ENCODE measurements at places on chromosomes 12 and 14.

DNA sequence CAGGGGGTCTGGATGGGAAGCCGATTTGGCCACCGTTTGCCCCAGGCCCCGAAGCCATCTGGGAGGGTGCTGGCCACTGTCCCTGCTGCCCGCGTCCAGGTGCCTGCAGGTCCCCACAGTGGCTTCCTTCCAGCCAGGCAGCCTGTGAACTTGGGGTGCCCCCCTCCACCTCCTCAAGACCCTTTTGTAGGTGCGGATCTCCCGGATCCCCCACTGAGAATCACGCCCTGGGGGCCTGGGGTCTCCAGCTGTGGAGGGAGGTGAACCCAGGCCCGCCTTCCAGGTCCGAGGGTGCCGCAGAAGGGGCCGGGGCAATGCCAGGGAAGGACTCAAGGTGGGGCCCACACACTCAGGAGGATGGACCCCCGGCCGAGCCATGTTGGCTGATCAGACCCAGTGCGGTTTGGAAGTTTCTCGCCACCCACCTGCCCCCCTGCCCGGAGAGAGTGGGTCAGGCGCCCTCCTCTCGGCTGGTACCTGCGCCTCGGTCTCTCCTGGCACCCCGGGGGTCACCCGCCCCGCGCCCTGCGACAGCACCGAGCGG lies 1.7 kb downstream of the MMP17 start:
- no peak for DNase-seq

DNA sequence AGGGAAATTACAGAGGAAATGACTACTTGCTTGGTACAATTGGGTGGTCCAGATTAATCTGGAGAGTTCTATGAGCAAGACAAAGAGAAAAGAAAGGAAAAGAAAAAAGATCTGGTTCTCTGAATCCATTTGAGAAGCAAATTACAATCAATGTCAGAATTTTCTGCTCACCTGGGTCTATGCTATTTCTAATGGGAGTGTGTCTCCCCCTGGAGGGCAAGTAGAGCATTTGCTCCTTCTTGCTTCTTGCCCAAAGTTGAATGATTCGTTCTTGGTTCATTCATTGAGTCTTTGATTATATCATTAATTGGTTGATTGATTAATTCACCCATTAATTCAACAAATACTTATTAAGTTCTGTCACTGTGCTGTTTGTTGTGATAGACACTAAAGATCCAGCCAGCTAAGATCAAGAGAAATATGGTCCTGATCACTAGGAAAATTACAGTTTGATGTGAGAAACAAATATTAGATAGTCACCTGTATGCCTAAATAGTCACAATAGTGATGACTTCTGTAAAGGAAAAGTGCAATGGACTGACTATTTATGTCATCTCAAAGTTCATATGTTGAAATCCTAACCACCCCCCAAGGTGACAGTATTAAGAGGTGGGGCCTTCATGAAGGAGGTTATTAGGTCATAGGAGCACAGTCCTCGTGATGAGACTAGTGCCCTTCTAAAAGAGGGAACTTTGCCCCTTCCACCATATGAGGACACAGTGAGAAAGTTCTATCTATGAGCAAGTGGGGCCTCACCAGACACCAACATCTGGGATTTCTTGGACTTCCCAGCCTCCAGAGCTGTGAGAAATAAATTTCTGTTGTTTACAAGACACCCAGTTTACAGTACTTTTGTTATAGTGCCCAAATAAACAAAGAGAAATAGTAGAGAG lies 8.0 kb upstream of the ASB8 start:
- DNase-seq, result peak; percentile 52

DNA sequence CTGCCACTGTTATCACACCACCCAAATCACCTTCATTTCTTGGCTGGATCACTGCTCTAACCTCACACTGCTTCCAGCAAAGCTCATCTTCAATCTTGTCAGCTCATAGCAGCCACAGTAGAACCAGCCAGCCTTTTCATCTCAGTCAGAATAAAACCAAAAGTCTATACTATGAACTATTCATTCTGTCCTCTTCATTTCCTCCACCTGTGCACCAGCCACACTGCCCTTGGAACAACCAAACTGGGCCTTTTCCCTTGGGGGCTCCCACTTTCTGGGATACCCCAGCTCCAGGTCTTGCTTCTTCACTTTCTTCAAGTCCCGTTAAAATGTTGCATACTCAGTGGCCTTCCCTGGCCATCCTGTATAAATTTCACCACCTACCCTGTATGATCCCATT lies 234.4 kb upstream of the DAAM1 start:
- DNase-seq, result no peak

- DNase-seq, result no peak
Observed at GRCh38 chr12:77151030-77151429, 85.7 kb upstream of the E2F7 start.

- no peak for DNase-seq
Observed at GRCh38 chr12:27905285-27906126, 67.0 kb downstream of the PTHLH start.

DNA sequence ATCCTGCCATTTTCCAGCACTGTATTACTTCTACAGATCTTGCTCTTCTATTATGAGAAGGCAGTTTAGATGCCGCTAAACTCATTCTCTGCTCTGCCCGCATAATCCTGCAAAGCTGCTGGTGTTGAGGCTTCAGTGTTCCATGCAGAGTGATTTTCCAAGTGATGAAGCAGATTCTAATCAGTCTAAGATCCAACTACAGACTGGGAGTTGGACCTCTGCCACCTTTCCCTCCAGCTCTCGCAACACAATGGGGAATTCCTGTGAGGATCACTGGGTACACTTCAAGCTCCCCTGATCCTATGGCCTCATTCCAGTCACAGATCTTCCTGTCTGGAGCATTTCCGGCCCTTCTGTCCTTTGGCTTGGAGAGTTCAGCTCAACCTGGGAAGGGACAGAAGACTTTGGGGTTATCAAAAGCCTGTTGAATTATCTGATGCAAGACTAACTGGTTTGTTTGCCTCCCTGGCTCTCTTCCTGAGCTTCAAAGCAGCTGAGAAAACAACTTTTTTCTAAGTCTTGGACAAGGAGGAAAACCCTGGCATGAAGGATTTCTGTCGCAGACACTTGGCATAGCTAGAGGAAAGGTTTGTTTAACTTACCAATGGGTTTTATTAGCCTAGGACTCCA lies 333.9 kb downstream of the ZFP36L1 start:
- DNase-seq, result peak; percentile 85

DNA sequence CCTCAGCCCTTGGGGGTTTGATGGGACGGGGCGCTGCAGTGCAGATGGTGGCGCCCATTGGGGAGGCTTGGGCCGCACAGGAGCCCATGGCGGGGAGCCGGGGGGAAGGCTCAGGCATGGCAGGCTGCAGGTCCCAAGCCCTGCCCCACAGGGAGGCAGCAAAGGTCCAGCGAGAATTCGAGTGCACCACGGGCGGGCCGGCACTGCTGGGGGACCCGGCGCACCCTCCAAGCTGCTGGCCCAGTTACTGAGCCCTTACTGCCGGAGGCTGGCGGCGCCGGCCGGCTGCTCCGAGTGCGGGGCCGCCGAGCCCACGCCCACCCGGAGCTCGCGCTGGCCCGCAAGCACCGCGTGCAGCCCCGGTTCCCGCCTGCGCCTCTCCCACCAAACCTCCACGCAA lies 34.1 kb upstream of the NUBPL start:
- no peak for DNase-seq

GRCh38 chr14:88551094-88551870 lies 3.5 kb downstream of the PTPN21 start:
- peak; percentile 86 for DNase-seq

- DNase-seq, result no peak
Observed at GRCh38 chr12:132695431-132695830, 8.0 kb downstream of the PXMP2 start.

- DNase-seq, result no peak
Observed at GRCh38 chr14:88592031-88592430, 29.2 kb downstream of the ZC3H14 start.

- DNase-seq, result peak; percentile 73
Observed at GRCh38 chr12:76863005-76863670, 15.7 kb downstream of the CSRP2 start.

GRCh38 chr12:24361877-24362580 lies 412.6 kb upstream of the SOX5 start:
- DNase-seq, result no peak

- peak; percentile 44 for DNase-seq
Observed at GRCh38 chr12:81208187-81208911, 130.5 kb downstream of the ACSS3 start.

GRCh38 chr14:34946699-34947098 lies 36.1 kb upstream of the SRP54 start:
- DNase-seq, result no peak

DNA sequence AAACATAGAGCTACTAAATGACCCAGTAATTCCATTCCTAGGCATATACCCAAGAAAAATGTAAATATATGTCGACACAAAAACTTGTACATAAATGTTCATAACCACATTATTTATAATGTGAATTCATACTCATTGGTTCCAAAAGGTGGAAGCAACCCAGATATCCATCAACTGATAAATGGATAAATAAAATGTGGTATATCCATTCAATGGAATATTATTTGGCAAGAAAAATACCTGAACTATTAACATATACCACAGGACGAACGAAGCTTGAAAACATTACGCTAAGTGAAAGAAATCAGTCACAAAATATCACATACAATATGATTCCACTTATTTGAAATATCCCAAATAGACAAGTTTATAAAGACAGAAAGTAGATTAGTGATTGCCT lies 99.0 kb upstream of the SOX5 start:
- DNase-seq, result no peak

DNA sequence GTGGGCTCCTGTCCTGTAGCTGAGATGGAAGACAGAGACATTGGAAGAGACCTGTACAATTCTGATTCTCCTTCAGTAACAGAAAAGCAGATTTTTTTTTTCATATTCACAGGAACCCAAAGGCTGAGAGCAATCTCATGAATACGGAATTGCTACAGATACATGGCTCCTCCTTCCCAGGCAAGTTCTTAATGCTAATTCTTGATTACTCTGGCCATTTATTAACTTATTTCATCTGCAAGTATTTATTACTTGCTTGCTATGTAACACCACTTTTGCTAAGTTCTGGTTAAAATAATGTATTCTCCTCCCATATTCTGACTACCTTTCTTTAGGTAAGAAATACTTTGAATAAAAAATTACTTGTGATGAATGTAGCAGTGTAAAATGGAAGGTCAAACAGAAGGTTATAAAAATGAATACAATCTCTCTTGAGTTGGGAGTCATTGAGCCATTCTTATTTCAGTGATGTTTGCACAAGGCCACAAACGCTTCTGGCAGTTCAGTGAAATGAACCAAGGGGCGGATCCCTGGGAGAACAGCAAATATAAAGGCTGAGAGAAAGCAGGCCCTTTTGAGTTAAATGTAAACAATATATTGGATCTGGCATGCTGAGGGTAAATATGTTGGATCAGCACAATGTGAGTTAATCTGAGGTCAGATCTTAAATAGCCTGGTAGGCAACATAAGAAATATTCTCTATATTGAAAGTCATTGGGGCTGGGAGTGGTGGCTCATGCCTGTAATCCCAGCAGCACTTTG lies 37.6 kb downstream of the MUCL1 start:
- peak; percentile 13 for DNase-seq

DNA sequence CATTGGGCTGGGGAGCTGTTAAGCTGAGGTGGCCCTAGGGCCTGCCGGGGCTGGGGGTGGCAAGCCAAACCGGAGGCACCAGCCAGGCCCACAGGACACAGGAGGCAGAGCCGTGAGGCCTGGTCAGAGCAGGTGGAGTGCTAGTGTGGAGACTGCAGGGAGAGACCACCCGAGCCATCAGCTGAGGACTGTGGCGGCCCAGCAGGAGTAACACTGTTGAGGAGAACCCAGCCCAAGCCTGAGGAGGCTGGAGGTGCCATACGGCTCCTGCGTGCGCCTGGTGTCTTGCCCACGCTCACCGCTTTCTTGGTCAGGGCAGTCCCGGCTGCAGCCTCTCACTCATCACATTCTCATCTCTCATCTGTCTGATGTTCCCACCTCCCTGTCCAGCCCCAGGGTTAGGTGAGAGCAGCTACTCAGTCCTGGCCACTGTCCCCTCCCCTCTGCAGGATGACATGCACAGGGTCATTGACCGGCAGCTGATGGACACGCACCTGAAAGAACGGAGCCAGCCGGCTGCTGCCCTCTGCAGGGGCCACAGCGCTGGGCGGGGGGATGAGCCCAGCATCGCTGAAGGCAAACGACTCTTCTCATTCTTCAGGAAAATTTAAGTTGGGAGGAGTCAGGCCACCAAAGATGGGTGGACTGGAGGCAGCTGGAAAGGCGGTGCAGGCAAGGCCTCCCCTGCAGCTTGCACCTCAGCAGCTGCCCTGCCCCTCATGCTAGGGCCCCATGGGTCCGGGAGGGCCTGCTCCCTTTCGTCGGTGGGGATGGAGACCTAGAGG lies 23.8 kb downstream of the RAB35 start:
- no peak for DNase-seq

GRCh38 chr12:109885616-109886015 lies 5.3 kb upstream of the GLTP start:
- no peak for DNase-seq

- DNase-seq, result peak; percentile 18
Observed at GRCh38 chr14:23300687-23301223, 1.9 kb downstream of the PPP1R3E start.

- no peak for DNase-seq
Observed at GRCh38 chr14:76371066-76371465, 4.9 kb upstream of the ESRRB start.

- peak; percentile 41 for DNase-seq
Observed at GRCh38 chr14:63249092-63249491, 44.8 kb downstream of the RHOJ start.

- peak; percentile 85 for DNase-seq
Observed at GRCh38 chr14:30214461-30215090, 286.9 kb upstream of the PRKD1 start.

DNA sequence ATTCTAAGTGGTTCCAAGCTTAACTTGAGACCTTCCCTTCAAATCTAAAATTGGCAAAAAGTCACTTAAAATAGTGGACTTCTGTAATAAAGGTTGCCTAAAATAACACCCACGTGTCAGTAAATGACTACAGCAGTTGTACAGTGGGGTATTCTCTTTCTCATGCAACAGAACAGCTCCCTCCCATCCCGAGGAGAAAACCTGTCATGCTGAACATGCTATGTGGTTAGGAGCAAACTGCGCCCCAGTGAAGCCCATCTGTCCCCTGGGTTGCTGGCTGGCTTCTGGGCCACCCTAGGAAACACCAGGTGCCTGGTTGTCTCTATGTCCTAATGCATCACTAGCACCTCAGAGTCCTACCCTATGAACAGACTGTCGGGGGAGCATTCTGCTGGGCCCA lies 2.7 kb downstream of the BTBD6 start:
- no peak for DNase-seq

- DNase-seq, result peak; percentile 69
Observed at GRCh38 chr14:68546839-68547238, 246.0 kb downstream of the ZFP36L1 start.

GRCh38 chr12:102965281-102966155 lies 8.0 kb downstream of the ASCL1 start:
- no peak for DNase-seq

- DNase-seq, result no peak
Observed at GRCh38 chr12:120508537-120508936, 12.6 kb downstream of the DYNLL1 start.

GRCh38 chr12:4148418-4149056 lies 125.0 kb upstream of the CCND2 start:
- DNase-seq, result no peak

DNA sequence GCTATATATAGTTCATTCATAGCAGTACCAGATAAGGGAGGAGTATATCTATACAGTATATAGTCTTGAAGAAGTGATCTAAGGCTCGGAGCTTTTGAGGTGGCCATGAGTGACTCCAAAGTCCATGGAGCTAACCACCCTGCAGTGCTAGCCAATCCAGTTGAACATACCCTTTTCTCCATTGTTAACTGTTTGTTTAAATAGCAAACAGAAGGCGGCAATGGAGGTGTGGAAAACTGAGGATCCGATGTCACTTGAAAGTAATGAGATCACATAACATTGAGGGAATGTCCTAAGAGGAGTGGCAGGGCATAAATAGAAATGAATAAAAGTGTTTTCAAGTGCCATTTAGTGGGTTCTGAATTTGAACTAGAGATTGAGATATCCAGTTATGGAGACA lies 12.4 kb upstream of the SNAPC1 start:
- peak; percentile 16 for DNase-seq

Data from astrocyte of the spinal cord (primary cell).